ENCODE measurements at places on chromosomes 12 and 14. TPM values are rescaled to one million over a fixed set of nuclear protein-coding genes. Genes with fewer than 3 reads are reported as not detected.
A peak's percentile ranks its signal among the peaks of the same experiment; 100 is the strongest.

POTEM gene
- not detected for total RNA-seq

CHFR gene
- 51.9 TPM for total RNA-seq

DNA sequence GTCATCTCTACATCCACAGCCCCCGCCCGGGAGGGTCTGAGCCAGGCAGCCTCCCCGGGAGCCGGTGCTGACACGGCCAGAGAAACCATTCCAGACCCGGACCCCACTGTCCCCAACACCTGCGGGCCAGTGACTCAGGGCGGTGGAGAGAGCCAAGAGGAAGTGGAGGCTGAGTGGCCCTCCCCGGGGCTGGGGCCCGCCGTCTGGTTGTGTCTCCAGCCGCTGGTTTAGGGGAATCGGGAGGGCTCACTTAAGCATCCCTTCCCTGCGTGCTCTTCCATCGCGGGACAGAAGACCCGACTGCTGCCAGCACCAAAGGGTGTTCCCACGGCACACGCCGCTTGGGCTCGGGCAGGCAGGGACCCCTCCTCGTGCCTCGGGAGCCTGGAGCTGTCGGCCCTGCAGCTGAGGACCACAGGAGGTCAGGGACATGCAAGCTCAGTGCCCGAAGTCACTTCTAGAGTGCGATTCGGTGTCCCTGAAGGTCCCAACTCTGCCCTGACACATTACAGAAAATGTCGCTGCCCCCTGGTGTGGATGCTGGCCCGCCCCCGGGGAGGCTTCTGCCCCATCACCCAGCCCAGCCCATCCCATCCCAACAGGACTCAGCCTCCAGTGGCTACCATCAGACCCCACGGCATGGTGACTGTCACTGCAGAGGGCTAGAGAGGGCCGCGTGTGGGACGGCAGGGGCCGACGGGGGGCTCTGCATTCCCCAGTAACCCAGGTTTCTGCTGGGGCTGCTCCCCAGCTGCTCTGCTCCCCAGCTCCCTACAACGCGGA lies 50.8 kb downstream of the GALNT9 start:
- no peak for DNase-seq

DNA sequence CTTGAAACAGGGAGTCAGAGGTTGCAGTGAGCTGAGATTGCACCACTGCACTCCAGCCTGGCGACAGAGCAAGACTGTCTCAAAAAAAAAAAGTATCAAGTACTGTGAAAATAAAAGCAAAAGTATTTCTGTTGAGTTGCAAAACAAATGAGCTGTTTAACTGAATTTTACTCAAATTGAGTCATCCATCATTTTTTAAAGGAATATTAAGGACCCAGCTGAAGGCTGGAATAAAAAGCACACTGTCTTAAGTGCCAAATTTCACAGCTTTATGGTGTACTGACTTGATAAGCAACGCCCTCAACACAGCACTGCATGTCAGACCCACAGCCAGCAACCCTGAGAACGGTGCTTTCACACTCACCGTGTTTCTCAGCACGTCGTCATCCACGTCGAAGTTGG lies 57.9 kb downstream of the AMN start:
- peak; percentile 62 for DNase-seq

DNA sequence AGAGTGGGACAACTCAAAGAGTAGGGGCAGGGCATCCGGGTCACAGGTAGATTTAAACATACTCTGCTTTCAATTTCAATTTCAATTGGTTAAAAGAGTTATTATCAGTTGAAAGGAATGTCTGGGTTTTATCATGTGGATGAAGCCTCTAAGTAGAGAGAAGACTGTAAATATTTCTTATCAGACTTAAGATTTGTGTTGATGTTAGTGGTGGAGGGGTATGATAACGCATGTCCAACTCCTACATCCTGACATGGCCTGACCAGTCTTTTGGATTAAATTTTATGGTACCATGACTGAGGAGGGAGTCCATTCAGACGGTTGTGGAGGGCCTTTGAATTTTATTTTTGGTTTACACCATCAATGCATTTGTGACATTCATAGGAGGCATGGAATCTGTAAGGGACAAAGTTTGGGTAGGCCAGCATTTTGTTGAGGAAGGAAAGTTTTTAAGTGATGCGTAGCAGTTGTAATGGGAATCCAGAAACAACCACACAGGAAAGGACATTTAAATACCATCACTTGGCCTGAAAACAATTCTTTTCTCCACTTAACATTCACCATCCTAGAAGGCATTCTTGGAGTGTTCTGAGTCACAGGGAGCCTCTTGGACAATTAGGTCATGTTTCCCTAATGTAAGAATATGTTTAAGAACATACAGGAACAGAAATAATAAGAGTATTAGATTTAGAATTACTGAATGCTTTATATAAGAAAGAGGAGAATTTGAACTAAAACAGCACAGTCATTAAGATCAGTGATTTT lies 371.9 kb downstream of the ATP23 start:
- peak; percentile 84 for DNase-seq

- no peak for DNase-seq
Measured at GRCh38 chr14:95128140-95128539, 29.2 kb downstream of the DICER1 start.

DNA sequence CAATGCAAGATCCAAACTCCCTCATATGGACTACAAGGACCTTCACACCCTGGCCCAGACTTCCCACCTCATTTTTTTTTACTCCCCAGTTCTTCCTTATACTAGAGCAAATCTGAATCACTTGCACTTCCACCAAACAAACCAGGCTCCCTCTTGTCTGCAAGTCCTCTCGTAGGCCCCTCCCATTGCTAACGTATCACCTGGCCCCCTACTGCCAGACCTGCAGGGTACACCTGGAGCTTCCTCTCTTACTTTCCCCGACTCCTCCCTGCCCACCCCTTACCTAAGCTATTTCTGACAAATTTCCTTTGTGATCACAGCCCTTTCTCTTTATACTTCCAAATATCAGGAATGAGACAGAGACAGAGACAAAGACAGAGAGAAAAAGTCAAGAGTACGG lies 463.9 kb downstream of the GALC start:
- no peak for DNase-seq

CLEC1A gene
- total RNA-seq = not detected

DNA sequence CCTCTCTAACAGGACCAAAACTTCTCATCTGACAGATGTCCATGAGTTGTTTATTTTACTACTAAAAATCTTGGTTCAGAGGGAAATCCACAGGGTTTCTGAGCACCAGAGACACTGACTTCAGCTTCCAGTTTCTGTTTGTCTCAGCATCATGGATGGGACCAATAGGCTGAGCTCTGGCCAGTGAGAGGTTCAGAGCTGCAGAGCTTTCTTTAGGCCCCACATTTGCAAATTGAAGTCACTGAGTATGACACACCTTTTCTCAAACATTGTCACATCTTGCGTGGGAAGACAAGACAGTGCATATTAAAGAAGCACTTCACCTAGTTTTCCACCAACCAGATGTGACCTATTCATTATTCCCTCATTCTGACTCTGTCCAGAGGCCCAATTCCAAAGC lies 45.2 kb downstream of the RDH12 start:
- DNase-seq = no peak

DNA sequence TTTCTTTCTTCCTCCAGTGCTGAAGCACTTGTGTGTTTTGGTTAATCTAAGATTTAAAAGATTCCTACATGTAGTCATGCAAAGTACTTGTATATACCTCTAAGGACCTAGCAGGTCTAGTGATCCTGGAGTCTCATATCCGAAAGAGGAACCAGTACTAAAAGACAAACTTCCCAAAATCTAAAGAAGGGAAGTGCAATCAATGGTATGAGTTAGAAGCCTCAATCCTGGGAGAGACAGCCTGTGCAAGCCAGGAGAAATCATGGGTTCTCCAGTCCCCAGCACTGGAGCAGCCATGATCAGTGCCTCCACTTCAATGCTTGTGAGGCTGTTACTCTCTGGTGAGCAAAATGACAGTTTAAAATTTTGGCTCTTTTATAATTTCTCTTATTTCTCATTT lies 277.4 kb downstream of the DAD1 start:
- DNase-seq = no peak

STYK1 gene
- total RNA-seq = 0.86 TPM

AMDHD1 gene
- not detected for total RNA-seq

DNA sequence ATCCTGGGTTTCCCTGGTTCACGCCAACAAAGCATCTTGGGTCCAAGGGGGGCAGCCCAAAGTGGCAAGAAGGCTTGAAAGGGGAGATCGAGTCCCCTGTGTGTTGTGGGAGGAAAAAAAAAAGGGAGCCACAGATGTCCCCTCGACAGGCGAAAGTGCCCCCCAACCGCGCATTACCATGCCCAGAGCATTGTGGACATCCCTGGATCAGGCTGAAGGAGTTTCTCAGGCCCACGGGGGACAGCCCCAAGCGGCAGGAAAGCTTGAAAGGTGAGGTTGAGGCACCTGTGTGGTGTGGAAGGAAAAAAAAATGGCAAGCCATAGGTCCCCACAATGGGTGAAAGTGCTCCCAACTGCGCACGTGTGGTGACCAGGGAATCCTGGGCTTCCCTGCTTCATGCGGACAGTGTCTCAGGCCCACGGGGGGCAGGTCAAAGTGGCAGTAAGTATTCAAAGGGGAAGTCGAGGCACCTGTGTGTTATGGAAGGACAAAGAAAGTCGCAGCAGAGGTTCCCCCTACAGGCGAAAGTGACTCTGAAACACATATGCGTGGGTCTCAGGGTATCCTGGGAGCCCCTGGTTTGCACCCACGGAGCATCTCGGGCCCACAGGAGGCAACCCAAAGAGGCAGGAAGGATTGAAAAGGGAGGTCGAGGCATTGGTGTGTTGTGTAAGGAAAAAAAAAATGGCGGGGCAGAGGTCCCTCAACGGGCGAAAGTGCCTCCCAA lies 580.1 kb downstream of the ALG10 start:
- no peak for DNase-seq

DNA sequence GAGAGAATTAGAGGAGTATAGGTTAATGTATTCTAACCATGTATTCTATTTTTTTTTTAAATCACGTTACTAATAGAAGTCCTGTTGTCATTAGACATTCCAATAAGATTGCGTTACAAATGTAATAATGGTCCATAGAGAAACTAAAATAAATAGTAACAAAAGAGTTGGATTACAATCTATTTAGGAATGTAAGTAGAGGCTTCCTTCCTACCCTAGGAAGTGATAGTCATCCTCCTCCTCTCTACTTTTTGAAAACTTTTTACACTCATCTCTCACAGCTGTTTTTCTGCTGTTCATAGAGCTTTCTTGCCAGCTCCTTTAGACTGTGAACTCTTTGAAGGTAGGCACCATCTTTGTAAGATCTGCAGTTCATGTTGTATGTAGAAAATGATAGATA lies 23.6 kb downstream of the TRHDE start:
- no peak for DNase-seq

DNA sequence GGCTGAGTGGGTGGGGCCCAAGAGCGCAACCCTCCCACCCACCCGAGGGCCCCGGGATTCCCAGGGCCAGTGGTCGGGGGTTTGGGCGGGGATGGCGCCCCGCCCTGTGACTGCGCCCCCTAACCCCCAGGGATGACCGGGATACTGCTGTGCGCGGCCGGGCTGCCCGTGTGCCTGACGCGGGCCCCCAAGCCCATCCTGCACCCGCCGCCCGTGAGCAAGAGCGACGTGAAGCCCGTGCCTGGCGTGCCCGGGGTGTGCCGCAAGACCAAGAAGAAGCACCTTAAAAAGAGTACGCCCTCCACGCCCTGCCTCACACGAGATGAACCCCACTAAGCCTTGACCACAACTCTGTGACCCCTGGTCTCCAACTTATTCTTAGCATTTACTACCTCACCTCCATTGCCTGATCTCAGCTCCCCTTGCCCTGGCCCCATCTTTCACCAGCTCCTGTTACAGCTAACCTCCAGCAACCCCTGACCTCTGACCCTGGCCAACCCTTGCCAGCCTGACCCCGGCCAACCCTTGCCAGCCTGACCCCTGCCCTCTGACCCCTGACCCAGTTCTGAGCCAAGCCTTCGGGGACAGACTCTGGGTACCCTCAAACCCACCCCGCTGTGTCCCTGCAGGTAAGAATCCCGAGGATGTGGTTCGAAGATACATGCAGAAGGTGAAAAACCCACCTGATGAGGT lies 37.0 kb downstream of the DTX1 start:
- DNase-seq = no peak

DNA sequence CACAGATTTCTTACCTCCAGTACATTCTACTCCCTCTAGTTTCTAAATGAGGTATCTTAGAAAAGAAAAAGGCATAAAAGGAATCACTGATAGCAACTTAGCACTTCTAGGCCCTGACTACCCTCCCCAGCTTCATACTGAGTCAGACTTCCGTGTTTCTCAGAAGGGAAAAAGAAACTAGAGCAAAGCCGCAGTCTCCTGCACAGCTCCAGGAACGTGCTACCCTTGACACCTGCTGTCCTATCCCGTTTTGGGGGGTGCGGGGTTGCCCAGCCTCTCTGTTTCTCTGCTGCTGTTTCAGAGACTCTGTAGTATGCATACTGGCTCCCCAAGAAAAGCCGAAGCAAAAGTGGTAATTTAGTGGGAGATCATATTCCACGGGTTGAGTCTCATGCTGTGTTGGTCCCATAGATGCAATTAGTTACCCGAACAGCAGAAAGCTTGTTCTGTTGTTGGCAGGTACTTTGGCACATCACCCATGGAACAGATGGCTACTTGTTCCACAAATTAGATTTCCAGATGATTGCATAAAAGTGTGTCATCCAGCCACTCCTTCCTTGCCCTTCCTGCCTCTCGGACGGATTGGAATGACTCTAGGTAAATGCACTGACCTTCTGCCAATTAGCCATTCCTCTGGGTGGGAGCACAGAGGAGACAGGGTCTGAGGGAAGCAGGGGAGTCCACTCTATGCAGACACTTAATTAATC lies 438.1 kb downstream of the FUT8 start:
- no peak for DNase-seq

DNA sequence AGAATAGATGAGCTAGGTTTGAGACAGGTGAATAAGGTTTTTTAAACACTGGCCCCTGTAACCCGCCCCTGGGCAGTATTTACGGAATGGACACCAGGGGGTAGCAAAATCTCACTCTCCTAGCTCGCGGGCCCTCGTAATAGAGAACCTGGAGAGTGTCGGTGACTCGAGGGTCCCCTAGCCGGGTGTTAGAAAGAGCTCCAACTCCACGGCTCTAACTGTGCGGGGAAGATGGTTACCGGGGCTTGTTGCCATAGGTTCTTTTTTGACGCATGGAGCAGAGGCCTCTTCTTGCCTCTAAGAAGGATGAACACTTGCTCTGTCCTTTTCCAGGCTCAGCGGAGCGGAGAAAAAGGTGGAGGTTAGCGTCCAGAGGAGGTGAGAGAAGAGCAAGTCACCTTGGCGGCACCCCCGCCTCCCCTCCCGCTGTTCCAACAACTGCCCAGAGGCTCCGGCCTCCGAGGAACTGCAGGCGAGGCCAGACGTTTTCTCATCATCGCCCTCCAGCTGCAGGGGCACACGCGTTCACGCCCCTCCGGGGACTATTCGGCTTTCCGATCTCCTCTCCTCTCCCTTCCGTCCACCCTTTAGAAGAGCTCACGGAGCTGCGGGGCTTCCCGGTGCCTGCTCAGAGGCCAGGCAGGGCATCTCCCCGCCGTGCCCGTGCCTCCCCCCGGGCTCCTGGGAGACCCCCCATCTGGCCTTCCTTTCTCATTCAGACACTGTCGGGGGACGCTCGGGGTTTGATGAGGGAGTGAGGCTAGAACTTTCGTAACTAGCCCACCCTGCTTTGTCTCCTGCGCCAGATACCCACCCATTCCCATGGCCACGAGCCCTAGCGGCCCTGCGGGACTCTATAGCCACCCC lies 1.4 kb upstream of the ARHGEF40 start:
- peak; percentile 60 for DNase-seq

- no peak for DNase-seq
Measured at GRCh38 chr12:65694130-65694529, 130.2 kb upstream of the HMGA2 start.

GPR137C gene
- 0.43 TPM for total RNA-seq

All from fibroblast of villous mesenchyme (primary cell).